ENCODE measurements at places on chromosomes 12 and 14.

DNA sequence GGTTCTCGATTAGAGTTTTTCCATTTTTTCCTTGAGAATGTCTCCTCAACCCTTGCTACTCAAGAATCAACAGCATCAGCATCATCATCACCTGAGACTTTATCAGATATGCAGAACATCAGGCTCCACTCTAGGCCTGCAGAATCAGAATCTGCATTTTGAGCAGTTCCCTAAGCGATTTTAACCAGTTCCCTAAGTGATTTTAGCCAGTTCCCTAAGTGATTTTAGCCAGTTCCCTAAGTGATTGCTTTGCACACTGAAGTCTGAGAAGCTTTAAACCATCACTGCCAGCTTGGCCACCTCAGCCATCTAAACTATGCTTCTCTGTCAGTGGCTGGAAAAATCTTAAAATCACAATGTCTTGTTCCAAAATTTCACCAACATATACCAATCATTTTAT is 29.4 kb upstream of the SLC38A1 start:
- no peak for DNase-seq

- no peak for DNase-seq
These were observed 62.3 kb upstream of the RIN3 start for GRCh38 chr14:92451245-92451644.

DNA sequence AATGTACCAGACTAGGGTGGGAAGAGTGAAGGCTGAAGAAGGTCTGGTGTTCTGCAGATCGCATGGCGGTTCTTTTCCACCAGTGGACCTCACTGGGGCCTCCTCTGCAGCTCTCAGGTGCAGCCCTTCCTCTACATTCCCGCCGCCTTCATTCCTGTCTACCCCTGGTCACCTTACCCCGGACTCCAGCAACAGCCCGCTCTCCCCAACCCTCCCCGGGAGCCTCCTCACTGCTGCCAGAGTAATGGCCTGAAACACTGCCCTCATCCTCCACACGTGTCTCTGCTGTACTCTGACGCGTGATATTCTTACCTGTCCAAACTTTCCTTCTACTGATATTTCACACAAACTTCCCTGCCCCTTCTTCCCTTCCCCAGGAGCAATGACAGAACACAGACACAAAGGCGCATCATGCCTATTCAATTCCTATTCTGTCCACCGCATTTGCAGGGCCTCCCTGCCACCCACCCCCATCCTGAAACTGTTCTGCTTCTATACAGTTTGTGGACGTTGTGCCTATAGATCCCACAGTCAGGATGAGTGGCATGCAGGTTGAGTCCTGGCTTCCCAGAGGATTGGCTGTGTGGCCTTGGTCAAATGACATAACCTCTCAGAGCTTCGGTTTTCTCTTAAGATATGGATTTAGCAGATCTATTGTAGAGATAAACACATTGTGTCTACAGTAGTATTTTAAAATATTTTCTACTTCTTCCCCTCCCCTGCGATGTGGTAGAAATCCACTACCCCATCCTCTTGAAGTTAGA is 1.7 kb upstream of the NUAK1 start:
- no peak for DNase-seq

GRCh38 chr12:120771097-120771496 is 45.5 kb downstream of the ACADS start:
- no peak for DNase-seq

- no peak for DNase-seq
These were observed 137.4 kb downstream of the TPH2 start for GRCh38 chr12:72075891-72076557.

DNA sequence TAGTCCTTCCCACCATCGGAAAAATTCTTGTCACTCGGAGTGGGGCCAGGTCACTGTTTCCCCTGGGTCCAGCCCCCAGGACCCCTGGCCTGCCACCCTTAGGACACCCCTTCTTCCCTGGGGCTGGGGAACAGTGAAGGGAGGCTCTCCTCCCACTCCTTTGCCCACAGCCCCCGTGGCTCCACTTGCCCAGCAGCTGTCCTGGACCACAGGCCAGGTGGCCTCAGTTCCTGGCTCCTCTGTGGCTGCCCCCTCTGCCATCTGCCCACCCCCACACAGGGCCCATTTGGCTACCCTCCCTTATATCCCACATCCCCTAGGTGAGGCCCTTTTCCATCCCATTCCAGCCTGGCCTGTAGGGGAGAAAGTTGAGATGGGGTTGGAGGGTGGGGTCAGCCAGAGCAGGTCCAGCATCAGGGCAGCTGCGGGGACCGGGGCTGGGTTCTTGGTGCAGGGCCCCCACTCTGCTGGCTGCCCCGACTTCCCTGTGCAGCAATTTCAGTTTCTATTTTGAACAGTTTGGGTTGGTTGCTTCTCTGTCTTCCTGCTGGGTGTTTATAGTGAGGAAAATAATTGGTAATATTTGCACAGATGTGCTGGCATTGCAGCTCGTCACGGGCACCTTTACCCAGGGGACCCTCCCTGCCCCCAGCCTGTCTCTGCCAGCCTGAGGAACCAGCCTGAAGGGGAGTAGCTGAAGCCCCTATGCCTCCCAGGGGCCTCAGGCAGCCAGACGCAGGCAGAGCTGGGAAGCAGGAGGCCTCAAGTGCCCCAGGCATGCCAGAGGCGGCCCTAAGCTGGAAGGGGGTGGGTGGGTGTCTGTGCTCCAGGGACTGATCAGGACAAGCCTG is 23.4 kb downstream of the SYNDIG1L start:
- no peak for DNase-seq
